G401 (cell line): ENCODE measurements at places on chromosomes 3 and 15.

- DNase-seq: no peak
Observed at GRCh38 chr15:39925112-39925842, 5.2 kb upstream of the GPR176 start.

DNA sequence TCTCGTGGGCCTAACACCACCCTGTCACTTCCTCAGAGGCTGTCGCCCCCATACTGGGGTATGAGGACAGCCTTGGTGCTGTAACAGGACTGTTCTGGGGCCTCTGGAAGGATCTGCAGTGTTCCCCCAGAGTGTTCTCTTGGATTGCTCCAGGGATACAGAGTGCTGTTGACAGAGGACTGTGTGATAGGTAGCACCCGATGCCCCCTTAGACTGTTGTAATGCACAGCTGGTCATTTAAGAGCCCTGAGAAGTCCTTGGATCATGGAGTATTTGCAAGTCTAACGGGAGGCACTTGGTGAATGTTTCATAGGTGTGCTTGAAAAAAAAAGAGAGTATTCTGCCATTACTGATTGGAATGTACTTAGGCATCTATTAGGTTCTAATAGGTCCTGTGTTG lies 35.4 kb upstream of the UBE3A start:
- DNase-seq: no peak

- DNase-seq: peak; percentile 54
Observed at GRCh38 chr3:141411251-141411771, 43.0 kb downstream of the ZBTB38 start.

GRCh38 chr3:106401666-106402490 lies 533.1 kb upstream of the CBLB start:
- DNase-seq: peak; percentile 7

DNA sequence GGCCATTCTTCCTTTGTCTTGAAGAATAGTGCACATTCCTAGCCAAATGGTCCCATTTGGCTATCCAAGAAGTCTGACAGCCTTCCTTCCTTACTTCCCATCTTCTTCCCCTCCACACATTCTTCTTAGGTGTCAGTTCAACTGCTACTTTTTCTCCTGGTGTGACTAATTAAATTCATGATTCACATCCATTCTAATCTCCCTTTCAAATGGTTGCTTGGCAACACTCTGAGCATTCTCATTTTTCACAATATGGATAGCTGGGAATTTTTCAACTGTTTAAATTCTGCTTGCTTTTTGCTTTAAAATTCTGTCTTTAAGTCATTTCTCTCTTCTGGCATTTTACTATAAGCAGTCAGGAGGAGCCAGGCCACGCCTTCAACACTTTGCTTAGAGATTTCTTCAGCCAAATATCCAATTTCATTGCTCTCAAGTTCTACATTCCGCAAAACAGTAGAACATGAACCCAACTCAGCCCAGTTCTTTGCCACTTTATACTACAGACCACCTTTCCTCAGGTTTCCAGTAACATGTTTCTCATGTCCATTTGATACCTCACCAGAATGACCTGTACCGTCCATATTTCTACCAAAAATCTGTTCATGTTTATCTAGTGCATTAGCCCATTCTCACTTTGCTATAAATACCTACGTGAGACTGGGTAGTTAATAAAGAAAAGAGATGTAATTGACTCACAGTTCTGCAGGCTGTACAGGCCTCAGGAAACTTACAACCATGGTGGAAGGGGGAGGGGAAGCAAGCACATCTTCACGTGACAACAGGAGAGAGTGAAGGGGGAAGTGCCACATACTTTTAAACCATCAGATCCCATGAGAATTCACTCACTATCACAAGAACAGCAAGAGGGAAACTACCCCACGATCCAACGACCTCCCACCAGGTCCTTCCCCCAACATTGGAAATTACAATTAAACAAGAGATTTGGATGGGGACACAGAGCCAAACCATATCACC lies 31.9 kb upstream of the MCF2L2 start:
- DNase-seq: no peak

- DNase-seq: peak; percentile 28
Observed at GRCh38 chr3:124246949-124247348, 255.0 kb upstream of the ROPN1 start.

GRCh38 chr3:113660458-113660857 lies 36.0 kb downstream of the USF3 start:
- DNase-seq: no peak
